ENCODE measurements at places on chromosomes 1 and 21. TPM values are rescaled to one million over a fixed set of nuclear protein-coding genes. Genes with fewer than 3 reads are reported as not detected.

The FCMR gene
- 0.59 TPM for total RNA-seq

The WNT3A gene
- total RNA-seq = not detected

The DRAM2 gene
- total RNA-seq = 39.9 TPM

The ZNF683 gene
- total RNA-seq = not detected

The PER3 gene
- total RNA-seq = 6.9 TPM

Data from uterus (tissue), 4 donors.